ENCODE measurements at places on chromosomes 3 and 15.

DNA sequence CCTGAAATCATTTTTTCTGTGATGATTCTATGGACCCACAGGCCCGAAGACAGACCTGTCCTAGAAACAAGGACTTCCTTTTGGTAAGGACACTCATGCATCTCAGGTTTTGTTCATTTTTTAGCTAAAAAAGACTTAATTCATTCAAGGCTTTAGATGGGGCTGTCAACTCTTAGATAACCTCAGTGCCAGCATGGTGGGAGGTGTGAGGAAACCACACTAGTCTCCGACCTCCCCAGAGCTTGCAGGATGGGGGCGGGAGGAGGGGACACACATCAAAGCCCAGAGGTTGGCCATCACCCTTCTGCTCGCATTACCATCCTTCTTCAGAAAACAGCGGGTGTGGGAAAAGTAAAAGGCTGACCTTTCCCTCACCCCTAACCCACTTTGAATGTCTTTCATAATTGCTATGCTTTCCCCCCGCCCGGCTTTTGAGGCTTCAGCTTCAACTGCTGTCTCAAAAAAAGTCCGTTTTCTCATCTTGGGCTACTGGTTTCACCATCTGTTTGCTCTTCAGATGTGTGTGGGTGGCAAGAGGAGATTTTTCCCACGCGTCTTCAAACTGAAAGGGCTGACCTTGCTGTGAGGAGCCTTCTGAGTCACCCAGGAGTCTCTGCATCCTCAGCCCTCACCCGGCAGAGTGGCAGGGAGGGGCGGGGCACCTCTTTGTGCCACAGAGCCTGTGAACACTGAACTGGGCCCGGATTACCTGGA is 27.6 kb upstream of the CXCR6 start:
- DNase-seq: peak; percentile 61

- DNase-seq: no peak
Observed at GRCh38 chr3:94071713-94072284, 8.9 kb downstream of the NSUN3 start.

GRCh38 chr3:134898181-134898754 is 103.2 kb downstream of the EPHB1 start:
- DNase-seq: no peak

- DNase-seq: no peak
Observed at GRCh38 chr3:155350571-155350970, 57.1 kb upstream of the STRIT1 start.

GRCh38 chr3:134485075-134485717 is 589 bp downstream of the ANAPC13 start:
- no peak for DNase-seq

GRCh38 chr3:191894406-191894805 is 433.4 kb downstream of the PYDC2 start:
- DNase-seq: no peak

DNA sequence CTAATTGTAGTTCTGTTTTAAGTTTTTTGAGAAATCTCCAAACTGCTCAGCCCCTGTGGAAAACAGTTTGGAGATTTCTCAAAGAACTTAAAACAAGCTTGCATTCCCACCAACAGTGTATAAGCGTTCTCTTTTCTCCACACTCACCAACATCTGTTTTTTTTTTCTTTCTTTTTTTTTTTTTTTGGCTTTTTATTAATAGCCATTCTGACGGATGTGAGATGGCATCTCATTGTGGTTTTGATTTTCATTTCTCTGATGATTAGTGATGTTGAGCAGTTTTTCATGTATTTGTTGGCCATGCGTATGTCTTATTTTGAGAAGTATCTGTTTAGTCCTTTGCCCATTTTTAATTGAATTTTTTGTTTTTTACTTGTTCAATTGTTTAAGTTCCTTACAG is 73.1 kb upstream of the COL8A1 start:
- DNase-seq: no peak

GRCh38 chr3:48863122-48863521 is 15.4 kb upstream of the PRKAR2A start:
- no peak for DNase-seq

GRCh38 chr15:95563634-95564033 is 766.9 kb upstream of the NR2F2 start:
- DNase-seq: no peak

GRCh38 chr3:155065537-155065936 is 14.6 kb upstream of the MME start:
- no peak for DNase-seq

GRCh38 chr3:42077785-42078184 is 13.4 kb upstream of the TRAK1 start:
- no peak for DNase-seq

DNA sequence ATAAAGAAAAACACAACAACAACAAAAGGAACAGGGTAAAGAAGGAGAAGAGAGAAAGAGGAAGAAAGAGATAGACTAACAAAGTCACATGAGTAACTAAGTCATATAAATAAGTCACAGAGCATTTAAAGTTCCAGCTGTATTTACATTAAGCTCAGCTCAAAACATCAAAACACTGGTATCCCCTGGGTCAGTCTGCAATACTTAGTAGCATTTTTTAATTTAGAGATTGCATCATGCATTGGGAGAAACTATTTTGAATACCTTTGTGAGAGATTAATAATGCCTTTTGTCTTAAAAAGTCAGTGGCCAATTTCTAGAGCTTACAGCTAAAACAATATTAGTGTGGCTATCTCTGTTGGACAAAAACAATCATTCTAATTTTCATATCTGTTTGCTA is 78.4 kb downstream of the NEK10 start:
- DNase-seq: no peak

GRCh38 chr3:131591394-131592014 is 88.7 kb upstream of the MRPL3 start:
- no peak for DNase-seq

DNA sequence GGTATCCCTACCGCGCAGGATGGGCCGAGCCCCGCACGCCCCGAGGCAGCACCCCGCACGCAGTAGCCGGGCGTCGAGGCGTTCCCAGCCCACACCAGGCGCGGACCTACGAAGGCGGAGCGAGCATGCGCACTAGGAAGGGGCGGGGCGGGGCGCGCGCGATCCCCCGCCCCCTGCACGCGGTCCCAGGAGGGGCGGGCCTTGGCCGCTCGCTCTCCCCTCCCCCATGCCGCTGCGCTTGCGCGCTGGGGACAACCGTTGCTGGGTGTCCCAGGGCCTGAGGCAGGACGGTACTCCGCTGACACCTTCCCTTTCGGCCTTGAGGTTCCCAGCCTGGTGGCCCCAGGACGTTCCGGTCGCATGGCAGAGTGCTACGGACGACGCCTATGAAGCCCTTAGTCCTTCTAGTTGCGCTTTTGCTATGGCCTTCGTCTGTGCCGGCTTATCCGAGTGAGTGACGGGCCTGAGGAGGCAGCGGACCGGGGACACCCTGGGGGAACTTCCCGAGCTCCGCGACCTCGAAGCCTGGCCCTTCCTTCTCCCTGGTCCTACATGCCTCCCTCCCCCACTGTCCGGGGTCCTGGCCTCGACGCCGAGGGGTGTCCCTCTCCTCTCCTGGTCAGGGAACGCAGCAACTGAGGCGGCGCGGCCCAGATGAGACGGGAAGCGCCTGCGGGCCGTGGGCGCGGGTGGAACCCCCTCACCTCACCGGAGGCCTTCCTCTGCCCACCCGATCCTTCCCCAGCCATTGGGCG is at the start of gene SPESP1:
Gene SPESP1, plus strand, starts transcription at position 258 of the 755 bp plus-strand sequence. Its CDS starts 129 bp downstream, at position 387.
- peak; percentile 28 for DNase-seq

GRCh38 chr3:30496066-30496966 is 110.1 kb upstream of the TGFBR2 start:
- DNase-seq: no peak

- no peak for DNase-seq
Observed at GRCh38 chr15:56984681-56985481, 66.4 kb downstream of the TCF12 start.

DNA sequence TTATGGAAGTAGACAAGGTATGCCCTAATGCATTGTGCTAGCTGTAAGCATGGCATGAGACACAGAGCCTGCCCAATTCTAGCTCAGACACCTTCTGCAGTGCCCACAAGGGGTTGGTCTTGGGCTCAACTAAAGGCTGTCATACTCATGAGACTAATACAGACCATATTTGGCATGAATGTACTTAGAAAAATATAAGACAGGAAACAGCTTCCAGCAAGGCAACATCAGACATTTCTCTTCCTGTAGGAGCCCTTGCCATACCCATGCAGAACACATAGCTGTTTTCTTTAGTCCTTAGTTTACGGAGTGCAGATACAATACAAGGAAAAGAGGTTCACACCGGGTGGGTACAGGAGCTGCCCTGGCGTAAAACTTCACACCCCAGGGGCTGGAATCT is 30.5 kb upstream of the NR1I2 start:
- DNase-seq: no peak

DNA sequence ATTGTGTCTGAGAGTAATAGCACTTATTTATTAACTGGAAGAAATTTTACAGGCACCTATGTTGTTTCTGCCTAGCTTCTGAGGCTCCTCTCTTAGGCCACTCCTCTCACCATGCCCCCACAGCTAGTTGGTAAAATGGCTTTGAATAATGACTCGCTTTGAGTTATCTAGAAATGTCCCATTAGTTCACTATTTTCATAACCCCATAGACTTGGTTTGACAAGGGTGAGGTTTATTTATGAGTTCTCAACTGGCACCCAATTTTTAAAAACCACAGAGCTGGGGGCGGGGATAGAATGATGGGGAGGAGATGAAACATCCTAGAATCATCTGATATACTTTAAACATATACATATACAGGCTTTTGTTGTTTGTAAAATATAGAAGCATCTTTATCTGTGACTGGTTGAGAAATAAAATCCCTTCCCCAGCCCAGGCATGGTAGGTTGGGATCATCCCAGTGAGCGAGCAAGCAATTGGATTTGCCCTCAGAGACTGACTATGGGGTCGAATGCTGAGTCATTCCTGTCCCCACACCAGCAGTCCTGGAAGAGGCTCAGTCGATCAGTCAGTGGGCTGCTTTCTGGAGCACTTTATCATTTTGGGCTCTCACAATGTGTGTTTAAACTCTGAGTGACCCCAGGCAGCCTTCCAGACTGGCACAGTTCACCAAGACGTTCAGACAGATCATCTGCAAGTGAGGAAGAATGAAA is 60.2 kb upstream of the TSEN2 start:
- no peak for DNase-seq

GRCh38 chr3:42092006-42092405 is 849 bp downstream of the TRAK1 start:
- DNase-seq: no peak

DNA sequence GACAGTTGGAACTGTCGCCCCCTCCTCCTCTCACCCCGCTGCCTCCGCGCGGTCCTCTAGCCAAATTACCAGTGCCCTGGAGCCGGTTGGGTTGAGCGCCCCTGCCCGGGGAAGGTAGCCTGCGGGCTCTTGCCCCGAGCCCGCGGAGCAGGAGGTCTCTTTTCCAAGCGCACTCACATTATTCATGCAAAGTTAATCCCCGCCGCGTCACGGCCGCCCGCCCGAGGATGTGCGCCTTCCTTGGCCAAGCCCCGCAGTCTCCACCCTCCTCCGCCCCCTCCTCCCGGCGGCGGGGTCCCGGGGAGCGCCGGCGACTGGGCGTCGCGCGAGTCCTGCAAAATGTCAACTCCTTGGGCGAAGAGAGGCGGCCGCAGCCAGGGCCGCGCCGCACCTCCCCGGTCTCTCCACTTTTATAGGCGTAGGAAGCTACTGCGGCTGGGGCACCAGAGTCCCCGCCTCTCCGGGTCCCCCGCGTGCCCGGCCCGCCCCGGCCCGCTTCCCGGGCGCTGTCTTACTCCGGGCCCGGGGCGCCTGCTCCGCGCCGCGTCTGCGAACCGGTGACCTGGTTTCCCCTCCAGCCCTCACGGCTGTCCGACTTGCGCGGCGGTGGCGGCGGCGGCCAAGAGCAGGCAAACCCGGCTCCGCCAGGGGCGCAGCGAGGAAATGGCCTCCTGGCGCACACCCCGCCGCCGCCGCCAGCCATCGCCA is at the start of gene THRB:
Gene THRB, minus strand, starts transcription at position 233 of the 708 bp plus-strand sequence.
- DNase-seq: no peak

DNA sequence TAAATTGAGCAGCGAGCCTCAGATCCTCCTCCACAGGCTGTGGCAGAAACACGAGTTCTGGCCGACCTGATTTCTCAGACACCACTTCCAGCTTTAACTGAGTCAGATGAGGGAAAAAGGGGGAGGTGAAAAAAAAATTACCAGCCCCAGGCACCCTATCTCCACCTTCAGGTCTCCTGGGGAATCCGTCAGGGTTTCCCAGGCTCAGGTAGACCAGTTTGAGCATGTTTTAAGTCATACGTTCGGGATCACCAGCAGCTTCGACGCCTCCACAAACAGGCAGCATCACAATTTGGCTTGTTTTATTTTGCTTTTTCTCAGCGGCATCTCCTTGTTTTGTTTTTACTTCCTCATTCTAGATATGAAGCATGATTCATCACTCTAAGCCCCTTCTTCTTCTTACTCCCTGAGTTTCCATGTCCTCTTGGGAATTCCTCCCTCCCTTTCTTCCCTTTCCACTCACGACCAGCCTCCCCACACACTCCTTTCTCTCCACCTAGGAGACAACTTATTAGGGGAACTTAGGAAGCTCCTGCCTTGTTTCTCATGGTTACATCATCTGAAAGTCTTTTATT is 190.1 kb downstream of the ZNF621 start:
- DNase-seq: no peak

GRCh38 chr15:64502151-64502550 is 41.8 kb downstream of the ZNF609 start:
- DNase-seq: no peak

DNA sequence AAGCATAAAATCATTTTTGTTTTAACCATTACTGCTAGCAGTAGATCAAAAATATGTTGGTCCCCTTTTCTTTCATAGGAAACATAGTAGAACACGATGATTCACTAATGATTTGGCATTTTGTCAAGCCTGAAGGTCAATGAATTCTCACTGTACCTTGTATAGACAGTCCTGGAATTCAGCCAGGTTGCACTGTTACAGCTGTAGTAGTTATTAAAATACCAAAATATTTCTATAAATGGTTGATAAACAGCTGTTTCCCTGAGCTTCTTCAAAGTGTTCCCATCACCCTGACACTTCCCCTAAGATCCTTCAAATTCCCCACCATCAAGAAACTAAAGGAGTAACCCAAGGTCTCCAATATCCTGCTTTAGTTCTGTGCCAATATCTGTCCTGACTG is 200.9 kb downstream of the ATP8B4 start:
- no peak for DNase-seq

GRCh38 chr15:43774062-43774461 is 2.7 kb downstream of the ELL3 start:
- DNase-seq: no peak

Measured in stimulated activated CD8-positive, alpha-beta memory T cell treated with anti-CD3 and anti-CD28 coated beads, Interleukin-4, amount 100 ng/mL, for 1 hour (primary cell).